Stimulated activated CD4-positive, alpha-beta T cell treated with anti-CD3 and anti-CD28 coated beads, Interleukin-1b, Interleukin-23, amount 100 ng/mL, for 1 hour (primary cell): ENCODE measurements at places on chromosomes 2 and 18.

GRCh38 chr18:60754413-60755009 lies 381.9 kb upstream of the MC4R start:
- DNase-seq: no peak

- no peak for DNase-seq
Measured at GRCh38 chr18:12630136-12630535, 27.8 kb downstream of the SPIRE1 start.

DNA sequence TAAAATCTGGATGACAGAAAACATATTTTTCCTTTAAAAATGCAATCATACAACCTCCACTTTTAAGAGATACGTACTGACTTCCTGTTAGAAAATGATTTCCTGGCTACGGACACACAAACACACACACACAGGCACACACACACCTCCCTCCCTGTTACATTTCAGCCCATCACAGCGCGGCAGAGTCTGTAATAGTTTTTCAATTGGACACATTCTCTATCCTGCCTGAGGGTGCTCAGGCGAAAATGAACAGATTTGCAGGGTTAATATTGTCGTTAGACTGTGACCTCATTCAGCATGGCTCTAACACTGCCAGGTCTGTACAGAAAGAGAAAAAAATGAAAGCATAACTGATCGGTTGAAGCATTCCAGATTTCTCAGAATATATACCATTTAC lies 45.0 kb downstream of the KCTD1 start:
- DNase-seq: no peak

DNA sequence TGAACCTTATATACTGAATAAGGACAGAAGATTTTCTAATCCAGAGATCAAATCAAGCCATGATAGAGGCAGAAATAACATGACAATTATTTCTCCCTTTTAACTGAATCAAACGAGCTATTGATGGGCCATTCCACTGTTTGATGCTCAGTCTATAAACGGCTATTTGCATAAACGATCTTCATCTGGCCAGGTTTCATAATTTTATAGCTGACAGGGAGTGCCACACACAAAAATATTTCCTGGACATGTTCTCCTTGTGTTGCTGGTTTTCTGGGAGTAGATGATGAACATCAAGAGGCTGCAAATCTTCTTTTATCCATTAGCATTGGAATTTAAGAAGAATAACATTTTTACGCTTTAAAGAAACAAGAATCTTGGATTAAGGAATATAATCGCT lies 63.1 kb downstream of the ACVR1C start:
- DNase-seq: no peak

DNA sequence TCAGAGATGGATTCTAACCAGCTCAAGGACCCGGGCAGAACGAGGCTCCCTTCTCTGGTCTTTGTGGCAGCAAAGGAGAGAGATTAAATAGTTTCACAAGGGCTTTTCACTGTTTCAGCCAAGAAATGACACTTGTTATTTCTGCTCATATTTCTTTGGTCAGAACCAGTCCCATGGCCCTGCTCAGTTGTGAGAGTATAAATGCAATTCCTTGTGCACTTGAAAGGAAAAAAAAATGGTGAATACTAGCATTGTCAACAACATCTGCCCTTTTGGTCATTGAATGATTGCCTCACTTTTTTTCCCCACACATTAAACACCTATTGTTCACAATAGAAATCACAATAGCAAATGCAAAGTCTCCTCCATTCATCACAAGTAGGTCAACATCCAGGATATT lies 104.4 kb downstream of the RDH14 start:
- DNase-seq: no peak

DNA sequence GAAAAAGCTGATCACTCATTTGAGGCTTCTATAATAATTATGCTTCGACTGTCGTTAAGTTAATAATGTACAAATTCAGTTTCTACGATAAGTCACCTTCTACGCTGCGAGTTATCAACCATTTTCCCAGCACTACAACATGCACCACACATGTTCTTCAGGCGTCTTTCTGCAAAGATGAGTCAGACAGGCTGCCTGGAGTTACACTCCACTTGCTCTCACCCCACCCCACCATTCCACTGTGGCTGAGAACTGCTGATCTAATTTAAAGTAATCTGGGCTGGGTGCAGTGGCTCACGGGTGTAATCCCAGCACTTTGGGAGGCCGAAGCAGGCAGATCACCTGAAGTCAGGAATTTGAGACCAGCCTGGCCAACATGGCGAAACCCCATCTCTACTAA lies 218.6 kb downstream of the DYM start:
- DNase-seq: no peak

DNA sequence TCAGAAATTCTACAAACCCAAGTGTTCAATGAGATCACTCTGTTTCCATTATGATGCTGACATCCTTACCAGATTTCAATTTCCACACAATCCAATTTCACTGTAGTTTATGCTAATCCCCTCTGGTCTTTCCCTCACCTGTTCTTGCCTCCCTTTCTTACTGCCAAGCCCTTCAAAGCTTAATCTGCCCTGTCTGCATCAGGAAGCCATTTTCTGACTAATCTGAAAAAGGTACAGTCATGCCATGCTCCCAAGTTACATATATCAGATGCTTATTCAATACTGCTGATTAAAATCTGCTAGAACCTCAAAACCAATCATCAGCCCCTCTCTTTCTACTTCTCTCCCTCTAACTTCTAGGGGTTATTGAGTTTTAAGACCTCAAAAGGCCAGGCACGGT lies 8.9 kb downstream of the KRTCAP3 start:
- DNase-seq: no peak

DNA sequence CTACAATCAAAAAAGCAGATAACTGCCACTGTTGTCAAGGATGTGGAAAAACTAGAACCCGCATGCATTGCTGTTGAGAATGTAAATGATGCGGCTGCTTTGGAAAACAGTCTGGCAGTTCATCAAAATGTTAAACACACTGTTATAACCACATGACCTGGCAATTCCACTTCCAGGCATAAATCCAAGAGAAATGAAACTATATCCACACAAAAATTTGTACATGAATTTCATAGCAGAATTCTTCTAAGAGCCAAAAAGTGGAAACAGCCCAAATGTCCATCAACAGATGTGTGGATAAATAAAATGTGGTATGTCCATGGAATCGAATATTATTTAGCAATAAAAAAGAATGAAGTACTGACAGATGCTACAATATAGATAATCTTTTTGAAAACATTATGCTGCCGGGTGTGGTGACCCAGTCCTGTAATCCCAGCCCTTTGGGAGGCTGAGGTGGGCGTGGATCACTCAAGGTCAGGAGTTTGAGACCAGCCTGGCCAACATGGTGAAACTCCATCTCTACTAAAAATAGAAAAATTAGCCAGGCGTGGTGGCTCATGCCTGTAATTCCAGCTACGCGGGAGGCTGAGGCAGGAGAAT lies 32.0 kb downstream of the ERCC3 start:
- no peak for DNase-seq

GRCh38 chr2:179793238-179793637 lies 68.2 kb downstream of the ZNF385B start:
- no peak for DNase-seq

DNA sequence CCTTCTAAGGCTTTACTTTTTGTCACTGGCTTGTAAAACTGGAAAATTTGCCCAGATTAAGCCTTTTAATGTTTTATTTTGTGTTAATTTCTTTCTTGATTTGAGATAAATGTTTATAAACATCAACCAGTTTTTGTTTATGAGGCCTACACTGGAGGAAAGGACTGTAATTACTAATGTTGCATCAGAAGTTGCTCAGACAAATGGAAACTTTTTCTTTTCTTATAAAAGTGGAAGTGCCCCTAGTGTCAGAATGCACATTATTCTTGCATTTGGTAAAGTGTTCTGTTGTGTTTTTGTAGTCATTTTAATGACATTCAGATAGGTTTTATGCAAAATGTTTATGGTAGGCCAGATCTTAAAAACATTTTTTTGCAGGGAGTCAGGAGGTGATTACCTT lies 25.3 kb downstream of the LCLAT1 start:
- no peak for DNase-seq

GRCh38 chr2:106233350-106233706 lies 39.2 kb upstream of the UXS1 start:
- no peak for DNase-seq

GRCh38 chr2:96927405-96928171 lies 57.7 kb upstream of the SEMA4C start:
- no peak for DNase-seq

DNA sequence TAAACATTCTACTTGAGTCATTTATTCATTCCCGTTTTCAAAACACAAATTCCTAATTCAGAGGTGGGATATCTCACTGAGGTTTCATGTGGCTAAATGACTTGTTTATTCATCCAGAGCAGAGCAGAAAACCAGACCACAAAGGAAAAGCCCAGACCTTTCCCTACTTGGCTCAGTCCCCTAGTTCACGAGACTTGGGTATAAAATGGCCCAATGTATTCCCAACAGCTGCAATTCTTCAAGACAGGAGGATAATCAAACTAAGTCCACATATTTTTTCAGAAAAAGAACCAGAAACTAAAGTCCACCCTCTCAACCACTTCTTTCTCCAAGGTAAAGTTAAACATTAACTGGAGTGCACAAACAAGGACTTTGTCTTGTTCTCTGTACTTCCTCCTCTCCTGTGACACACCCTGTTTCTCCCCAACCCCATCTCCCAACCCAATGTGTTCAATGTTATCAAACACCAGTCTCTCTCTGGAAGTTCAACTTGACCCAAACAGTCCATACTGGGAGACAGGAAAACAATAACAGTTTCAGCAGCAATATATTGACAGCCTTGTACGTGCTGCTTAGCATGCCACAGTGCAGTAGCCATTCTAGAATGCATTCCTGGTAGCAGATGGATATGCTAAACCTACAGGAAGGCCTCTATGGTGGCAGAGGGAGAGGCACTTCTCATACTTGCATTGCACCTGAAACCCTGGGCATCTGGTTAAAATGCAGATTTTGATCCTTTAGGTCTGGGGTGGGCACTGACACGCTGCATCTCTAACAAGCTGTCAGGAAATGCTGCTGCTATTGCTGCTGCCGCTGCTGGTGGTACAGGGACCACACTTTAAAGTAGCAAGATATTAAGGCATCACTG lies 110.7 kb downstream of the INO80D start:
- no peak for DNase-seq

GRCh38 chr2:46779447-46779941 lies 136.1 kb downstream of the MCFD2 start:
- no peak for DNase-seq
